Adrenal gland (tissue), 19 donors: ENCODE measurements at places on chromosomes 16 and 17. TPM values are rescaled to one million over a fixed set of nuclear protein-coding genes. Genes with fewer than 3 reads are reported as not detected.

Gene BEAN1
- 0.16 TPM for polyA plus RNA-seq

Gene KRTAP16-1
- not detected for polyA plus RNA-seq

Gene LGALS9
- polyA plus RNA-seq = 39.0 TPM

Gene GNAO1
- 3.9 TPM for polyA plus RNA-seq

DNA sequence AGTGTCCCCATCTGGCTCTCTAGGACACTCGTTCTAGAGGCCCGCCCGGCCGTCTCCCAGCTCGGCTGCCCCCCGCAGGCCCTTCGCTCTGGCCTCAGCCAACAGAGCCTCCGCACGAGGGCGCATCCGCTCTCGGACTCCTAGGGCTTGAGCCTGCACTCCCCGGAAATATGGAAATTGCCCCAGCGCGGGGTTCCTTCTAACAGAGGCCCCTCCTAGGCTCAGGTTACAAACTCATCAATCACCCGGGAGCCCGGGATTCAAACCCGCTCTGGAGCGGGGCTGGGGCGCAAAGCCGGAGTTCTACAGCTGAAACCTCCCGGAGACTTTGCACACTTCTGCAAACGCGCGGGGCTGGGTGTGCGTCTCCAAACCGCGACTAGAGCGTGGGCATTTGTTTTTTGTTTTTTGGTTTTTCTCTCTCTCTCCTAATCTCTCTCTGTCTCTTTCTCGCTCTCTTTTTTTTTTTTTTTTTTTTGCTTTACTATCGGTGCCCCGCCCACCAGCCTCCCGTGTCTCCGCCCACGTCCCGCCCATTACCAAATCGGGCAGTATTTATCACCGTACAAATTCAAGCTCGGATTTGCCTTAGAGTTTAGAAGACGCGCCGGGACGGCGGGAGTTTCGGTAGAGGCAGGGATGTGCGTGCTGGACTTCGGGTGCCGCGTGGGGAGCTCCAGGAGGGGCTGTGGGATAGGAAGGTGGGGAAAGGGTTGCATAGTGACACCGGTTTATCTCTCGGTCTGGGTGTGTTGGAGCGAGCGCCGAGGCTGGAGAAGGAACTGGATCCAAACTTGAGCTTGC is 2.4 kb upstream of the FOXL1 start:
- peak; percentile 65 for DNase-seq

- peak; percentile 57 for DNase-seq
Observed at GRCh38 chr16:87550495-87550961, 51.8 kb upstream of the JPH3 start.

GRCh38 chr17:40035162-40035559 is 19.0 kb downstream of the MED24 start:
- no peak for DNase-seq

DNA sequence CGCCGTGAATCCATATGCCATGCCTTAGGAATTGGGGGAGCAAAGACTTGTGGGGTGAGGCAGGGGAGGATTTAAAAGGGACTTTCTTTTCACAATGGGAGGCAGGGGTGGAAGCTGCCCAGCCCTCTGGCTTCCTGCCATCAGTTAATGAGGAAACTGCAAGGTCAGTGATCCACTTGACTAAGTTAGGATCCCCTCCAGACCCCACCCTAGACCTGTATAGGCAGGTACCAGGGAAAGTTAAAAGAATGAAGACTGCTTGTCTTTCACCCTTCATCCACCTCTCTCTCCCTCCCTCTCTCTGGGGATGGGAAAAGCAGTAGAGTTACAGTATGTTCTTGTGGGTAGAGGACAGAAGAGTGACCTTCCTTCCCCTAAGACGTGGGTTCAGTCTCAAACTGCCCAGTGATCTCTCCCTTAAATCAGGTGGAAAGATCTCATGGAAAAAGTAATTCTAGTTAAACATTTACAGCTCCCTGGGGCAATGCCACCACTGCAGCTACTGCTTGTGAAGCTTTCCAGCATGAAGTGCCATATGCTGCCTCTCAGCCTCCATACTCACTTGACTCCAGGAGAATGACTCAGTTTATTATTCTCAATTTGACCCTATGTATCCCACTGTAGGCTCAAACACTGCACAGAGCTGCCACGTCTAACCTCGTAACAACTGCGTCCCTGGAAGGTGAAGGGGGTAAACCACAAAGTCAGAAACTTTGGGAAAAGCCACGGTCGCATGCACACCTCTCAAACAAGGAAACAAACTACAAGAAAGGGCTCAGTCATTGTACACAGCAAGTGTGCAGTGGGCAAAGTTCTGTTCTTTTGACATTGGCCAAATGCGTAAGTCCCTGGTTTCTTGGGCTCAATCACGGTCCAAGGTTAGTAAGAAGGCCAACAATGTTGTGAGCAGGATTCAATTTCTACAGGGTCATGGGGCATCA is 1.2 kb downstream of the COA3 start:
- DNase-seq = no peak

DNA sequence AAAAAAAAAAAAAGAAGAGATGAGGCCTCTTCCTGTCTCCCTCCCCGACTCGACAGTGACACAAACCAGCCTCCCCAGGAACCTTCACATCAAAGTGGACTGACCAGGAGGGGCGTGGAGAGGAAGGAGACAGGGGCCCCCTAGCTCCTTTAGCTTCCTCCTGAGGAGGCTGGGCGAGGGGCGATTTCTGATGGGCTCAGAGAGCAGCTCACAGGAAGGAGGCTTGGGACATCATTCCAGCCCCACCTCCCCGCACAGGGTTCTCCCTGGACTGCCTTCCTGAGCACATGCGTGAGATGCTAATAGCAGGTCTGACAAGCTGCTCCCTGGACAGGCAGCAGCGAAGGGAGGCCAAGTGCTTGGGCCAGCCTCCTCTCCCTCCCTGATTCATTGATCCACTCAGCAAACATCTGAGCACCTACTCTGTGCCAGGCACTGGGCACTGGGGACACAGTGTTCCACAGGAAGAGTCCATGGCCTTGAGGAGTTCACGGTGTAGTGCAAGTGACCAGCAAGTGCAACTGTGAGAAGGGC is 14.4 kb upstream of the DOK4 start:
- no peak for DNase-seq

DNA sequence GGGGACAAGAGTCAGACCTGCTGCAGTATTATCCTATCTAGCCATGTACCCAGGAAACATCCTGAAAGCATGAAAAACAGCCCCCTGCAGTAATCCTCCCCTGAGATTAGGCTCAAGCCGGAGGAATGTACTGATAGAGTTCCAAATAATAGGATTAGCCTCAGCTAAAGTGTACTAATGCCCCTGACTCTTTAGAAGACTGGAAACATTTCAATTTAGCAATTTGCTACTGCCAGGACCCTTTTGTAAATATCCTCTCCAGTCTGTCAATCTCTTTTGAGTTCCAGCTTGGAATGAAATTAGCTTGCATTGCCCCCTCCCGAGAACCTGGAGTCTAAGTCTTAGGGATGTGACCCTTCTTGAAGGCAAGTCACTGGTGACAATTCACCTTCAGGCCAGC is 110.8 kb upstream of the DNAH9 start:
- DNase-seq = no peak

DNA sequence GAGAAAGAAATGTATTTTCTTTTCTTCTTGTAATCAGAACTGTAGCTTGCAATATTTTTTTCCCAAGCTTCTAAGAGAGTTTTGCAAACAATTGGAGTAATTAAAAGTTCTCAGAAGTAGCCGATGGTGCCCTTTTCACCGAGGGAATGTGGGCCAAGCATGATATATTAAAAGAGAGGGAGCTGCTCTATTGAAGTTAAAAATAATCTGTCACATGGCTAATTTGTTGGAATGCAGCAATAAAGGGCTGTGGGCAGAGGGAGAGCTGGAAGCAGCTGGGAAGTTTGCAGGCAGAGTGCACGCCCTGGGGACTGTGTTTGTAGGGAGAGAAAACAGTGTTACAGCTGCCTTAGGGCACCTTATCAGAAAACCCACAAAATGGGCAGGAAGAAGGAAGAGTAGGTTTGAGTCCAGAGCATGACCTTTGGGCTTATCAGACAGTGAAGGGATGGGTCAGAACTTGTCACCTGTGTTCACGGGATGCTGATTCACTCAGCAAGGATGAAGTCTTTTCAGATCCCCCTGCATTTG is 18.5 kb upstream of the TERF2 start:
- DNase-seq = peak; percentile 75

DNA sequence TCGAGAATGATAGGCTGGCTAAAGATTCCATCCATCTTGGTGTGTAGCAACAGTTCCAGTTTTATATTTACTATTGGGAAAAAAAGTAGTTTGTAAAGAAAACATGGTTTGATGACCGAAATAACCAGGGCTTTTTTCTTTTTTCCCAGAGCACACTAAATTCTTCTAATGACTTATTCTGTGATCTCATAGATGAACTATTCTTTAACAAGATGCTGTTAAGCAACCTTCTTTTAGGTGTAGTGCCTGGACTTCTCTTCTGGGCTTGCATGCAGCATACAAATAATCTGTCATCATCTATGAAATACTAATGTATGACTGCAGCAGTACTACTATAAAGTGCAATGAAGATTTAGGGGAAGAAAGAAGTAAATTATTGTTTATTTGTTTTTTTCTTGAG is 11.0 kb upstream of the CAPNS2 start:
- no peak for DNase-seq

DNA sequence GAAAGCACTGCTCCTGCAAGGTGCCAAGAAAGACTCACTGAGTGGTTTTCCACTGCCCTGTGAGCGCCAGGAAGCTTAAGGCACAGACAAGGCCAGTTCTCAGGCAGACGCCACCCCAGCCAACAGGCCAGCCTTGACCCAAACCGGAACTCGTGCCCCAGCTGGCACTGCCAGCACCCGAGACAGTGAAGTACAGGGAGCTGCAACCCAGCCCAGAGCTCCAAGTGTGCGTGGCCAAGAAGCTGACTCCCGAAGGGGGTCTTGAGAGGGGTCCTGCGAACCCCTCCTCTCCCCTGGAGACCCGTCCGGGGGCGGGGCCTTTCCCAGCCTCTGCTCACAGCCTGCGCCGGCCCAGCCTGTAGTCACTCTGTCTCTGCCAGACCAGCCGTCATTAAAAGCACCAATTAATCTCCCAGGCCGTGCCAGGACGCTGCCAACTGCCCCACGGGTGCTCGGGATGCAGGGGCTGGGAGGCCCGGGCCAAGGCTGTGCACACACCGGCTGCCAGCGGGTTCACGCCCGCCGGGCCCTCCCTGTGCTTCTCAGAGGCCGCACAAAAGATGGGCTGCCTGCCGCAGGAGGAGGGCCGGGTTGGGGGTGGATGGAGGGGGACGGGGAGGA is 4.4 kb upstream of the SOX8 start:
- DNase-seq = peak; percentile 96

DNA sequence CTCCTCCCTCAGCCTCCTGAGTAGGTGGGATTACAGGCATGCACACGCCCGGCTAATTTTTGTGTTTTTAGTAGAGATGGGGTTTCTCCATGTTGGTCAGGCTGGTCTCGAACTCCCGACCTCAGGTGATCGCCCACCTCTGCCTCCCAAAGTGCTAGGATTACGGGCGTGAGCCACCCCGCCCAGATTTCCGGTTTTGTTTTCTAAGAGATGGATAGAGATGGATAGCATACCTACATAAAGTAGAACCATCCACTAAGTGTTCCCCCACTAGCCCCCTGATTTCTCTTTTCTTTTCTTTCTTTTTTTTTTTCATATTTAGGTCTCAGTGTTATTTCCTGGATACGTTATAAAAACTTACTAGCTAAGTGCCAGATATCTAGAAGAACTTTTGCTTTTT is 2.0 kb downstream of the WSB1 start:
- no peak for DNase-seq

- DNase-seq = no peak
Observed at GRCh38 chr16:4433228-4433627, 7.6 kb downstream of the DNAJA3 start.

DNA sequence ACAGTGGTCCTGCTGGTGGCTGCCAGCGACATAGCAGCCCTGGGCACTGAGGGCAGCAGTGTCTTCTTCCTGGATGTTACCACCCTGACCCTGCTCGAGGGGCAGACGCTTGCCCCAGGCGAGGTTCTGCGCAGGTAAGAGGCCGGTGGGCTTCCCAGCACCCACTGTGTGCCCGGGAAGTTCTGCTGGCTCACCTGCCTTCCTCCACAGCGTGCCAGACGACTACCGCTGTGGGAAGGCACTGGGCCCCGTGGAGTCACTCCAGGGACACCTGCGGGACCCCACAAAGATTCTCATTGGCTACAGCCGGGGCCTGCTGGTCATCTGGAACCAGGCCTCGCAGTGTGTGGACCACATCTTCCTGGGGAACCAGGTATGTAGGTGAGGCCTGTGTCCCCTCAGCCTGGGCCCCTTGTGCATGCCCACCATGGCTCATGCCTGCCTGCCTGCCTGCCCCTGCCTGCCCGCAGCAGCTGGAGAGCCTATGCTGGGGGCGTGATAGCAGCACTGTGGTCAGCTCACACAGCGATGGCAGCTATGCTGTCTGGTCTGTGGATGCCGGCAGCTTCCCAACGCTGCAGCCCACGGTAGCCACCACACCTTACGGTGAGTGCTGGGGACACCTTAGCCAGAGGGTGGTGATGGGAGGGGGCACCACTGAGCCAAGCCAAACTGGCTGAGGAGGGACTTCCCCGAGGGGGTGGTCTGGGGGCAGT is 8.5 kb downstream of the LLGL1 start:
- no peak for DNase-seq

DNA sequence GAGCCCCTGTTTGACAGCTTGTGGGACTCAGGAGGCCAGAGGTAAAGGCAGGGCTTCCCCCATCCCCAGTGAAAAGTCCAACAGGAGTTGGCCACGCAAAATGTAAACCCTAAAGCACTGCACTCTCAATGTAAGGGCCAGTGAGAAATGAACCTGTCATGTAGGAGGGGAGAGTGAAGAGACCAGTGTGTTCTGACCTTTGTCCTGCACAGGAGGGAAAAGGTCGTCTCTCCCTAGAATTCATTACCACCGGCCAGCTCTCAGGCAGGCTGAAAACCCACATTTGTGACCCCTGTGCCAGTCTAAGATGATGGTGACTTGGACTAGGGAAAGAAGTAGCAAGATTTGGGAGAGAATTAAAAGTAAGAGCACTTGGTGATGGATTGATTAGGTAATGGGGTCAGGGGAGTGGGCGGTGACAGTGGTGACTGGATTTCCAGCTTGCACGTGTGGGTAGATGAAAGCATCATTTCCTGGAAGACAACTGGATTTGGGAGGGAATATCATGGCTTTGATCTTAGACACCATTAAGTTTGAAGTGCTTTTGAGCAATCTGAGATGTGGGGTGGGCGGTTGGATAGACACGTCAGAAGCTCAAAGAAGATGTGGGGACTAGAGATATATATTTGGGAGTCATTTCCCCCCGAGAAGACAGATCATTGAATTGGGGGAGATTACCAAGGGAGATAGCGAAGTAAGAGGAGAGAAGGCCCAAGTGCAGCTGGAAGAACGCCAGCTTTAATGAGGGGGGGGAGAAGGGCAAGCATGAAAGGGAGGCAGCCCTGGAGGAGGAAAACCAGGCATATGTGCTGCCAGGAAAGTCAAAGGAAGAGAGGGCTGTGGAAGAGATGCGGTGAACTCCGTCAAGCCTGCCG is 119.5 kb downstream of the NTN1 start:
- DNase-seq = no peak

GRCh38 chr16:85081765-85082164 is 30.5 kb downstream of the CIBAR2 start:
- DNase-seq = no peak
